ENCODE measurements at places on chromosomes 2 and 18. TPM values are rescaled to one million over a fixed set of nuclear protein-coding genes. Genes with fewer than 3 reads are reported as not detected.

Gene GKN1
- total RNA-seq, result not detected

Gene MAIP1
- total RNA-seq, result 17.2 TPM

Gene METAP1D
- total RNA-seq, result 32.4 TPM

- no peak for DNase-seq
These were observed 36.5 kb upstream of the REG3G start for GRCh38 chr2:78989051-78989450.

DNA sequence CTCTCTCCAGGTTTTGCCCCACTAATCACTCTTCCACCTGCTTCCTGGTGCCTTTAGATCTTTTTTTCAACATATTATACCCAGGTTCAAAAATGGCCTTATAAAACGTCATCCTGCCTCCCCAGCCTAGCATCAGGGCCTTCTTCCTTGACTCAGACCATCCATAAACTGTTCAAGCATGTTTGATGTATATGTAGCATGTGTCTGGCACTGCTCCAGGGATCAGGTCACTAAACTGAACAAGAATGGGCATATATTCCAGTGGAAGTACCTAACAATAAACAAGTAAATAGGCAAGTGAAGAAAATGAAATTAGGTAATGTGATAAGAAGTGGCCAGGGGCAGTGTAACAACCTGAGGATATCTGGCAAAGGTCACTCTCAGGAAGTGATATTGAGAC is 141.2 kb downstream of the TRIB2 start:
- DNase-seq, result no peak

DNA sequence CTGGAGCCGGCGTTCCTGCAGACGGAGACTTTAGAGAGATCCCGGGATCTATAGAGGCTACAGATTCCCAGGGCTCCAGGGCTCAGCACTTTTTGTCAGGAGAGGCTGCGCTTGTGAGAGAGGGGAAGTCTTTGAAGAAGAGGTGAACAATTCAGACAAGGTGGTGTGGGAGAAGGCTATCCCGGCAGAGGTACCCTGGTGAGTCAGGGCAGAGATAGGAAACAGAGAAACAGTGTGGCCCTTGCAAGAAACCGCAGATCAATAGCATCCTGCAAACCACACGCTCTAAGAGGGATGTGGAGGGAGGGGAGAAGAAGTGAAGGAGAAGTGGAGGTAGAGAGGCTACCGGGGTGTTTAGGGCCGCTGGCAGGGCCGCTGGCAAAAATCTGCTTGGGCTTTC is 160.5 kb upstream of the APCDD1 start:
- DNase-seq, result no peak

GRCh38 chr2:176643646-176644045 is 374.4 kb downstream of the MTX2 start:
- DNase-seq, result no peak

DNA sequence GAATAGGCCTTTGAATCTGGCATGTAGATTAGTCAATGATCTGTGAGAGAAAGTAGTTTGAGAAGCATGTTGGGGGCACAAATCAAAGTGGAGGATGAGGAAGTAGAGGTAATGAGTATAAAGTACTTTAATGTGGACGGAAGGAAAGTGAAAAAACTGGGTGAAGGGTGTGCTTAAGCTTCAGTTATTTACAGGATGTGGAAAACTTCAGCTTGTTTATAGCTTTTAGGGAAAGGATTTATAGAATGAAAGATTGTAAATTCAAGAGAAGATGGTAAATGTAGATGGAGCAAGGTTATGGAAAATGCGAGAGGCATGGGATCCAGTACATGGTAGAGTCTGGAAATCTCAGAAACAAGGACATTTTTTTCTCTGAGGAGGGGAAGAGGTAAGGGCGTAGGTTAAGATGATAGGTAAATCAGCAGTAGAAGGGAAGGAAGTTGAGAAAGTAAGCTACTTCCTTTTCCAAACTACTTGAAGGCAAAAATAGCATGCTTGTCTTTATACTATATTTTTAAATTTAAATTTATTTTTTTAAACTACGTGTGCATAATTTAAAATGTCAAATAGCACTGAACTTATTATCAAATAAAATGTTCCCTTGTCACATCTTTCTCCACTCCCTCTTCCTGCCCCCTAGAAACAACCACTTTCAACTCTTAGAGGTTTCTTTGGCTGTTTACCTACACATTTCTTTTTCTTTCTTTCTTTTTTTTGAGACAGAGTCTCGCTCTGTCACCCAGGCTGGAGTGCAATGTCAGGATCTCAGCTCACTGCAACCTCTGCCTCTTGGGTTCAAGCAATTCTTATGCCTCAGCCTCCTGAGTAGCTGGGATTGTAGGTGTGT is 8.5 kb downstream of the FAM117B start:
- DNase-seq, result no peak

DNA sequence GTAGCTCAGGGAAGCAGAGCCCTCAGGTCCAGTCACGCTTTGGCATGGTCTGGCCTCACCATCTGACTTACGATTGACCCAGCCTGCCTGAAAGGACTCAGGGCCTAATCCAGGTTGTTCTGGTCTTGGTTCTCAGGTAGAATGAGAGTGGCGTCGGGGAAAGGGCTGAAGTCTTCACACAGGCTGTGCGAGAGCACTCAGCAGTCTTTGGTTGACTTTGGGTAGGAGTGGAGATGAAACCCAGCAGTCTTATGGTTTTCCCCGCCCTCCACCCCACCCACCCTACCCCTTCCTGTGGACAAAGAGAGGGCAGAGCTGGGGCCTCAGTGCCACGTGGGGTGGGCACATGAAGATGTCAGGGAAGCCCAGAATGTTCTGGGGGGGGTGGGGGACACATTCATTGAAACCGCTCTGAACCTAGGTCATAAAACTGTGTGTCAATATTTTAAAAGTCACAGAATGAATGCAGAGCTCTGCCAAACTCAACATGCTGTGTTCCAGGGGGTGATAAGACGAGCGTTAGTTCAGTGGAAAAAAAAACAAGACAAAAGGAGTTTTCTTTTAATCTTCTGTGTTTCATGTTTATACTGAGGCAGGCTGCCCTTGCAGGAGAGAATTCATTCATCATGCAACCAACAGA is 58.6 kb upstream of the ALPP start:
- DNase-seq, result no peak

All from PC-9 (cell line).